ENCODE measurements at places on chromosomes 13 and 19.

GRCh38 chr19:38055010-38055409, 148.0 kb downstream of the SIPA1L3 start:
- no peak for DNase-seq

GRCh38 chr13:59445812-59446211, 717.9 kb downstream of the DIAPH3 start:
- DNase-seq: no peak

DNA sequence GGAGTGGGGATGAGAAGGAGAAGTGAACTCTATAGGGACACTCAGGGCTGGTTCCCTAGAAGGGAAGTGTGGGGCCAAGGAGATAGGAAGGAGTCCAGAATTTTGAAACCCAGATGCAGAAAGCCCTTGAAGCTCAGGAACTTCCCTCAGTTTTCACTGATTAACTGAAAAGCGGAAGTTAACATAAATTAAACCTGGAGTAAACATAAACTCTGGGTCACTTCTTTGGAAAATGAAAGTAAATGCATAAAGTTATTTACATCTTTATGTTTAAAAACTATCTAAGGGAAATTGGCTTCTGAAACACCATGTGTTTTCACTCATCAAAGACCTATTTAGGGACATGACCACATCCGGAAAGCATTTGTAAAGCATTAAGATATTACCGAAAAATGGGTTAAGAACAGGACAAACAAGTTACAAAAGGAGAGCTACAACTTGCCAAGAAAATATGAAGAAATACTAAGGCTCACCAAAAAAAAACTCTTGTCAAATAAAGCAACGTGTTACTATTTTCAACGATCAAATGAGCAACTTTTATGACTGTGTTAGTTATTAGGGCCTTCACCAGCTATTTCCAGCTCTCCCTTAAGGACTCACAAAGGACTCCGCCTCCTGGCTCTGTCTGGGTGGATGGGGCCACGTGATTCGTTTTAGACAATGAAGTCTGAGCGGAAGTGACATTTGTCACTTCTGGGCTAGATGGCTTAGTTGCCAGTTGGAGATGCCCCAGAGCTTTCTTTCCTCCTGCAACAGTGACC, 439.1 kb upstream of the ZNF507 start:
- no peak for DNase-seq

DNA sequence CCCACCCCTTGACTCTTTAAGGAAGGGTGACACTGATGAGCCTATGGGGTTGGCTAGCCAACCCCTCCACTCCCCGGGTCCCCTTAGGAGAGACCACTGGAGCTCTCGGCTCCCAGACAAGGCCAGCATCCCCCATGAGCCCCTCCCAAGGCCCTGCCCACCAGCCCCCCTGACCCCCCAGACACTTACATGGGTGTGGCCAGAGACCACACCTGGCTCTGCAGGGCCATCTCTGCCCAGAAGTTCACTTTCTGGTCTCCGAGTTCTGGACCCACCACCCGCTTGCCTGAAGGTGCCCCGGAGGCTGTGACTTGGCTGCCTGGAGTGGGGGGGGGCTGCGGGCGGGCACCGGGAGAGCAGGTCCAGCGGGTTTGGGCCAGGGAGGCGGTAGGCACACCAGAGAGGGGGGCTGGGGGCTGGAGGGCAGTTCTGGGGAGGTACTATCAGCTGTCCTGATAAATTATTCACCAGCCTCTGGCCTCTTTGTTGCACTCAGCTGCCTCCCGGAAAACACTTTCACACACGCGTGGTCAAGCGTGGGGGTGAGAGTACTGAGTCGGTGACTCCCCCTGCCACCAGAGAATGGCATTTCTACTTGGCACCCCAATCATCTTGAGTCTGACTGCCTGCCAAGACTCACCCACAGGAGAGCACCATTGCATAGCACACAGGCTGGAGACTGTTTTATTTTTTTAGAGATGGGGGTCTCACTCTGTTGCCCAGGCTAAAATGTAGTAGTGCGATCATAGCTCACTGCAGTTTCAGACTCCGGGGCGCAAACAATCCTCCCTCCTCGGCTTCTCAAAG, at the start of gene PALM3:
Gene PALM3, minus strand, starts transcription at position 326 of the 807 bp plus-strand sequence. Its CDS starts 96 bp downstream, at position 230.
- DNase-seq: no peak

- peak; percentile 43 for DNase-seq
Observed at GRCh38 chr13:29758531-29759114, 91.8 kb downstream of the UBL3 start.

All from stimulated activated CD4-positive, alpha-beta T cell treated with anti-CD3 and anti-CD28 coated beads, TNF-alpha, amount 100 ng/mL, for 48 hours (primary cell).